ENCODE measurements at places on chromosomes 7 and 10.

GRCh38 chr7:31190906-31191305 is 138.8 kb downstream of the ADCYAP1R1 start:
- DNase-seq, result no peak

GRCh38 chr10:101106351-101106750 is 24.7 kb upstream of the TLX1 start:
- no peak for DNase-seq

GRCh38 chr10:45404770-45405120 is 30.7 kb downstream of the ALOX5 start:
- no peak for DNase-seq

DNA sequence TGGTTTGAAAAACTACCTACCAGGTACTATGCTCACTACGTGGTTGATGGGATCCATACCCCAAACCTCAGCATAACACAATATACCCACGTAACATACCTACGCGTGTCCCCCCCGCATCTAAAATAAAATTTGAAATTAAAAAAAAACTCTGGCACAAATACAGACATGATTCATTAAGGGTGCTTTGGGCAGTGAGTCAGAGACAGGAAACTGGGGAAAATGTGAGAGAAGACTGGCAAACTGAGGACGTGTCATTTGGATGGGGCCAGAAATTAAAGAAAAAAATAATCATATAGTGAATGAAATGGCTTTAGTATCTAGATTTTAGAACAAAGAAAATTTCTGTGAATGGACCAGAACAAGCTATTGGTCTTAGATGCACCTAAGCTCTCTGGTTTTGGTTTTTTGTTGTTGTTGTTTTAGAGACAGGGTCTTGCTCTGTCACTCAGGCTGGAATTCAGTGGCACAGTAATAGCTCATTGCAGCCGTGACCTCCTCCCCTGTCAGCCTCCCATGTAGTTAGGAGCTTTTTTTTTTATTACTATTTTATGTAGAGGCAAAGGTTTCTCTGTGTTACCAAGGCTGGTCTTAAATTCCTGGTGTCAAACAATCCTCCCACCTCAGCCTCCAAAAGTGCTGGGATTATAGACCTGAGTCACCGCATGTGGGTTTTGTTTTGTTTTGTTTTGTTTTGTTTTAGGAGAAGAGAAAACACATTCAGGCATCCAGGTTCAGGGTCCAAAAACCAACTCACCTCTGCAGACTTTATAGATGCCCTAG is 5.9 kb upstream of the PRSS58 start:
- no peak for DNase-seq

GRCh38 chr10:35563261-35563891 is 41.8 kb upstream of the GJD4 start:
- peak; percentile 6 for DNase-seq

- DNase-seq, result no peak
Measured at GRCh38 chr7:148633761-148634160, 43.2 kb downstream of the C7orf33 start.

DNA sequence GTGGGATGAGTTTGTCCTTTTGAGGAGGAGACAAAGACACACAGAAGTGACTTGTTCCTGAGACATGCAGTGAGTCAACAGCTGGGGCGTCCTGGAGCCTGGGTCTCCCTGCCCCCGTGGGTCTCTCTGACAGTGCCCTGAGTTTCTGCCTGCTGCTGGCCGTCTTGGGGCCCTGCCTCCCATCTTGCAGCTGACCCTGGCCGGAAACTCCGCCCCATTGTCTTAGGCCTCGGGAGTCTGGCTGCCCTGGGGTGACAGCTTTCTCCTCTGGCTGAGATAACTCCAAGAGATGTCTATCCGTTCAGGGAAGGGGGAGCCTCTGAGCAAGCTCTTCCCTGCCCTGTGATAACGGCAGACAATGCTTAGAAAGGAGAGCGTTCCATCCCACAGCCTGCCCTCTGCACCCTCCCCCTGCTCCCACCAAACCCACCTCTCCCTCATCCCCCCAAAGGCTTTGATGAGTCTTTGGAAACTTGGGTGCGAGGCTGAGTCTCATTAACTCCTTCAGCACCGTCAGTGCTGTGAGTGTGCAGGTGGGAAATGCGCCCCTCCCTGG is 69.5 kb upstream of the PODXL start:
- no peak for DNase-seq

DNA sequence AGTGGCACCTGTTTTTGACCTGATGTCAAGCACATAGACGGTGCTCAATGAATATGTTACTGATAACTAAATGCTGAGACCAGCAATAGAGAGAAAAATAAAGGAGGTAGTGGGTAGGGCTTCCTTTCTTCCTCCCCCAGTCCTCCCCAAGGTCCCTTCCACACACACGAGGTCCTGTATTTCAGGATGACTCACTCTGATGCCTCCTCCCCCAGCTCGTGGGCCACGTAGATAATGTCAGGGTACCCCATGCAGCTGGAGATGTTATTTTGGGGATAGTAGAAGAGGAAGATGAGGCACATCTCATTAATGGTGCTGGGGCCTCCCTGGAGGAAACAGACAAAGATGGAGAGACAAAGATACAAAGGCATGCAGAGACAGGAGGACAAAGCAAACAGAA is 17.3 kb downstream of the PRSS58 start:
- DNase-seq, result no peak

DNA sequence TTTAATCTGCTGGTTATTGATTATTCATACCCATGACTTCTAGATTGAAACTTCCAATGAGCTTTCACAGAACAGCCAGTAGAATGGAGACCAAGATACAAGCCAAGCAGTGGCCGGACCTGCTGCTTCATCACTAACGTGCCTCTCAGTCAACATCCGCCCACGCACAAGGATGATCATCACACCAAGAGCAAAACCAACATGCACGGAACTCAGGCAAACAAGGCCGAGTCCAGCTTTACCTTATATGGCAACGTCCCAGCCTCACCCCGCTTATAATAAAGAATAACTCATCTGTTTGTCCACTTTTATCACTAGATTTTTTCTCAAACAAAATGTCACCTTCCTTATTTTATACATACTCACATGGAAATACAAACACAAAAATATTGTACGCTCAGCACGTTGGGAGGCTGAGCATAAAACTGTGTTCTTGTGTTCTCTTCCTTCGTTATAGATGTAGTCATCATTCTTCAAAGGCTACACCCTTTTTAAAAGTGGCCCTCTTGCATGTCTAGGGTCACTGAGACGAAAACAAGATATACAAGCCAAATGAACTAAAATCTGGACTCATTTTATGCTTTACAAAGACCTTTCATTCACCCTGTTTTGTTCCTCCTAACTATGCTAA is 122.7 kb downstream of the SFMBT2 start:
- no peak for DNase-seq

- no peak for DNase-seq
Measured at GRCh38 chr7:151459726-151460473, 20.0 kb upstream of the CRYGN start.

- no peak for DNase-seq
Measured at GRCh38 chr10:131396121-131397050, 84.9 kb upstream of the TCERG1L start.

- no peak for DNase-seq
Measured at GRCh38 chr7:138866353-138866752, 68.4 kb upstream of the ATP6V0A4 start.

DNA sequence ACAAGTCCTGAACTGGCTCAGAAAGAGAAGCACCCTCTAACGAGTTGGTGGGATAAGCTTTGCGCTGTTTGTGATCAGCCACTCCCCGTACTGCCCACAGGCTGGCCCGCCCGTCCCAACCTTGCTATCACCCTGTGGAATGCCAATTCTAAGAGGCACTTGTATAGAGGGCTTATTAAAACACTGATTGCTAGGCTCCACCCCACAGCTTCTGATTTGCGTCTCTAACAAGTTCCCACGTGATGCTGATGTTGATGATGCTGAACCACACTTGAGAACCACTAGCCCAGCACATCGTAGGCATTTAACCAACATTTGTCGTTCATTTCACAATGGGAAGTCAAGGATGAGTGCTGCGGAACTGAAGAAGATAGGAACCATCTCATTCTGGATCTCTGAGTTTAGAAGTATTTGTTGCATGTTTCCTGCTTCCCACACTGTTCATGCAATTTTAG is 12.7 kb upstream of the GSAP start:
- DNase-seq, result no peak

DNA sequence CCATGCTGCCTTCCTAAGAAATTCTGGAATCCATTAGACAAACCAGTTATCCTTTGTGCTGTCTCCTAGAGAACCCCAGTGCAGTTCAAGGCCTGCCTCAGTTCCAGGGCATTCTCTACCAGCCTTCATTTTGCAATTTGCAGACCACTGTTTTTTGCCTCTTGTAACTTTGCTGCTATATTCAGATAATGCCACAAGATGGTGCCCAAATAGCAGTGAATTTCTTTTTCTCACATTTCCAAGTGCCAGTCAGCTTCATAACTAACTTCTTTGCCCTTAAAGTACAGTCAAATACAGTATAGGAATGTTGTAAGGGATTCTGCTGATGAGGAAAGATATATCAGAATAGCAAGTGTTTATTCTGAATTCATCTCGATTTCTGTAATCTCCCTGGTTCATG is 25.2 kb downstream of the LOXL4 start:
- DNase-seq, result no peak

- no peak for DNase-seq
Measured at GRCh38 chr10:125407000-125407502, 246.7 kb upstream of the CTBP2 start.

- no peak for DNase-seq
Measured at GRCh38 chr10:100632027-100632426, 96.3 kb downstream of the HIF1AN start.

DNA sequence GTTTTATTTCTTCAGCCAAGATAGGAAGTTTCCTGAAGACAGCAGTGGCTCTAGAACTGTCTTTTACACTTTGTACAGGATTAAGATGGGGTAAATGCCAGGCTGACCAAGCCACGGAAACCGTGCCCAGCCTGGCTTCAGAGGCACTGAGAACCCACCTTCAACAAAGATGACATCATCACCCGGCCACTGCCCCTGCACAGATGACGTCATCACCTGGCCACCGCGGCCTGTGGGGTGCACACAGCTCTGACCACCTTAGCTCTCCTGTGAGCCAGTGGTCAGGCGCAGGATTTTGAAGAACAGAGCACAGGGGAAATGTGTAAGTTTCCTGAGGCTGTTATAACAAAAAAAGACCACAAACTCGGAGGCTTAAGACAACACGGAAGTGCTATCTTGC is 486.4 kb upstream of the MKI67 start:
- DNase-seq, result no peak

DNA sequence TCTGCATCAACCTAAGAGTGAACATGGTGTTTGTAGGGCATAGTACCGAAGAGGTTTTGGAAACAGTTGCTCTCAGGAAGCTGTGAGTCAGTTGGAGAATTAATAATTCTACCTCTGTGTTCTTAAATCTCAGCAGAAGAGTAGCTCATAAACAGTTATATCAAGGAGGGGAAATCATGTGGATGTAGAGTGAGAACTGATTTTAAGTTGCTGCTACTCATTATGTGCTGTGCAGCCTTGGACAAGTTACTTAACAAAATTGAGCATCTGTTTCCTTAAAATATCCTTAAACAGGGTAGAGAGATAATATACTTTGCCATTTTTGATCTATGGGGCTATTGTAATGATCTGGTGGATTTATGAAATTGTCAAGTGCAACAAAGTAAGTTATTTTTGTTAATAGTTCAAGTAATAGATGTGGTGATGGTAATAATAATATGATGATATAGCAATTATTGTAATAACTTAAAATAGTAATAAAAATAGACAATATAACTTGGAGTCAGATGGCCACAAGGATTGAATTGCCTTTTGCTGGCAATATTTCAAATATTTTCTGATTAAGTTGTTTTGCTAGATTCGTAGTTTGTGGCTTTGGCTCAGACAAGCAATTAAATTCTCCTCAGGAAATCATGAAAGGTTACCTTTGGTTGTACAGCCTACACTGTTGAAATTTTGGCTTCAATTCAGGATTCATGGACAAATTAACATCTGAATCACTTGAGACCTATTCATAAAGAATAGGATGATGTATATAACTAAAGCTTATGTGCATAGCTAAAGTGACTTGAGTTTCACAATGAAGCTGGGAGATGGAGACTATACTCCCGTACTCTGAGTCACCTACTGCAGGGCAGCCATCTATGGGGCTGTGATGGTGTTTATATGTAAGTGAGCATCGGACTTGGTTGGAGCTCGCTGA is 228.5 kb downstream of the CDK14 start:
- DNase-seq, result no peak

DNA sequence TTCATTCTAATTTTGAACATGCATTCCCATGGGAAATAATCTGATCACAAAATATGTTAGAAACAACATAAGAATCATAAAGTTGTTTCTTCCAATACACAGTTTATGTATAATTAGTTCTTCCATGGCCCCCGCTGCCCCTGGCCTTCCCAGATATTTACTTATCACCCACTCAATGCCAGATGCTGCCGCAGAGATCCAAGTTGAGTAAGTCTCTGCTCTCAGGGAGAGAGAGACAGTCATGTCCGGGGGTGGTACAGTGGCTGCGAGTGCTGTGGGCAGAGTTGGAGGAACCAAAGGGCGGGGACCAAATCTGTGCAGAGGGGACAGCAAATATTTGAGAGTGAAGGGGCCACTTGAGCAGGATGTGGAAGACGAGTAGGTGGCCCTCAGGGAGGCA is 37.1 kb downstream of the COL26A1 start:
- DNase-seq, result no peak

DNA sequence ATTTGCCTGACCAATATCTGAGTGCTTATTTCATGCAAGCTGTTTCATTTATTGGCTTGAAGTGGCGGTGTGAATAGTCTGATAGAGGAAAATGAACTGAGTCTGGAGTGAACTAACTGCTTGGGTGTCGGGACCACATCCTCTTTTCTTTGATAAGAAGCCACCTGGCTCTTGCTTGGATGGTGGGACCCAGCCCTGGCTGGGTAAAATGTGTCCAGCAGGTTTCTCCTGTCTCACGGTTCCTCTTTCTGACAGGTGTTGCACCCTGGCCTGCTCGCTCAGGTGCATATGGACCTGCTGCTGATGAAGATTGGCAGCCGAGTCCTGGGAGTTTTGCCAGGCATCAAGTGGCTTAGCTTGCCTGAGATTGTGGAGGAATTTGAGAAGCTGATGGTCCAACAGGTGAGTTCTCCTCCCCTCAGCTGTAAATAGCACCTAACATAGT is 1.6 kb downstream of the ADCK2 start:
- DNase-seq, result peak; percentile 58

DNA sequence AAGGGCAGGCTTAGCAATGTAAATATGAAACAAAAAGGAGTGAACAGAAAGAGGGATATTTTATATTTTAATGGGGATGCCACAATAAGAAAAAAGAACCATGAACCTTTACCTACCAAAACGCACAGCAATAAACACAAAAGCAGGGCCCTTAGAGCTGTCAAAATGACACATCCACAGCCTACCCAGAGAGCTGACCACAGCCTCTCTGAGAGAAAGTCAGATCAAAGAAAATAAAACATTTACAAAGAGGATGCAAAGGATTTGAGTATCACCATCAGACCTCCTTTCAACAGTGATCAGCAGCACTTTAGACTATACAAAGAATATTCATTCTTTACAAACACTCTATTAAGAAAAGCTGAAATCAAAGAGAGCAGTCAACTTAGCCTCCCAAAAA is 52.9 kb downstream of the ERCC6 start:
- DNase-seq, result no peak

GRCh38 chr7:81937091-81937490 is 167.2 kb upstream of the HGF start:
- no peak for DNase-seq
